ENCODE measurements at places on chromosomes 16 and 17.

- no peak for DNase-seq
These were observed 294.2 kb upstream of the C16orf82 start for GRCh38 chr16:26772503-26772902.

GRCh38 chr17:36030956-36031355 is 13.2 kb upstream of the CCL23 start:
- DNase-seq = no peak

DNA sequence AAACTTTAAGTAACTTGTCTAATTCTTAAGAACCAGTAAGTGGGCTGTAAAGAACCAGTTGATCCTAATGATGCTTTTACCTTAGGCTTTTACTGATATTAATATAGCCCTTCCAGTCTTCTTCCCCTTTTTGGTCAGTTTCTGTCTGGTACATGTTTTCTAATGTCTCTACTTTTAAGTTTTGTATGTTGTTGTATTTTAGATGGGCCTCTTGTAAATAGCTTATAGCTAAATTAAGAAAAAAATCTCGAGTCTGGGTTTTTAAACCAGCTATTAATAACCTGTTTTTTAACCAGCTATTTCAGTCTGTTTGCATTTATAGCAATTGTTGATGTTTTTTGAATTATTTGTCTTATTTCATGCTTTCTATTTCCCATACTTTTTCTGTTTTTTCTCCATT is 79.0 kb downstream of the PITPNC1 start:
- no peak for DNase-seq

- DNase-seq = no peak
These were observed 5.8 kb upstream of the GNA13 start for GRCh38 chr17:65062171-65062915.

DNA sequence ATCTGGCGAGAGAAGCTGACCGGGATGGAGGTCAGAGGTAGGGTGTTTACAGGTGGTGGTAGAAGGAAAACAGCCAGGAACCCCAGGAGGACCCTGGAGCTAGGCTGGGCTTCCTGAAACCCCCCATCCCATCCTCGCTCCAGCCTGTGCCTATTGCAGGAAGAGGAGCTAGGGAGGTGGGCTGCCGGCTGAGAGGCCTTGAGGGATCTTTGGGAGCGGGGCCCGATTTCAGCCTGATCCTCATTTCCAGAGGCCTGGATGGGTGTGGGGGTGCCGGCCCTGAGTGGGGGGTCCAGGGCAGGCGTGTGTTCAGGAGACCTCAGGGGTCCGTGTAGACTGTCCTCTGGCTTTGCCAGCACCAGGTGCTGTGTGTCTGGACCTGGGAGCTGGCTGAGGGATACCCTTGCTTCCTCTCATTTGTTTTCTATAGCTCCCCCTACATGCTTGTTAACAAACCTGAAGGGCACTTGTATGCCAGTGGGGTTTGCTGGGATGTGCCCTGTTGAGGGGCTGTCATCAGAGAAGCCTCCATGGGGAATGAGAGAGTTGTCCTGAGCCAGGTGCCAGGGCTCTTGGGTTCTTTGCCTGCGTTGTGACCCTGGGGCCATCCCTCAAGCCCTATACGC is 18.9 kb upstream of the RAP1GAP2 start:
- DNase-seq = no peak

GRCh38 chr16:89579351-89579750 is 3.8 kb downstream of the CPNE7 start:
- no peak for DNase-seq

GRCh38 chr16:87963400-87963799 is 12.2 kb downstream of the BANP start:
- no peak for DNase-seq

Measured in SW 1271 (cell line).